Activated CD4-positive, alpha-beta memory T cell treated with anti-CD3 and anti-CD28 coated beads, Interleukin-2, amount 10 ng/mL, durations not matched to agents 7 days and 5 days (primary cell): ENCODE measurements at places on chromosomes 12 and 14. TPM values are rescaled to one million over a fixed set of nuclear protein-coding genes. Genes with fewer than 3 reads are reported as not detected.

DNA sequence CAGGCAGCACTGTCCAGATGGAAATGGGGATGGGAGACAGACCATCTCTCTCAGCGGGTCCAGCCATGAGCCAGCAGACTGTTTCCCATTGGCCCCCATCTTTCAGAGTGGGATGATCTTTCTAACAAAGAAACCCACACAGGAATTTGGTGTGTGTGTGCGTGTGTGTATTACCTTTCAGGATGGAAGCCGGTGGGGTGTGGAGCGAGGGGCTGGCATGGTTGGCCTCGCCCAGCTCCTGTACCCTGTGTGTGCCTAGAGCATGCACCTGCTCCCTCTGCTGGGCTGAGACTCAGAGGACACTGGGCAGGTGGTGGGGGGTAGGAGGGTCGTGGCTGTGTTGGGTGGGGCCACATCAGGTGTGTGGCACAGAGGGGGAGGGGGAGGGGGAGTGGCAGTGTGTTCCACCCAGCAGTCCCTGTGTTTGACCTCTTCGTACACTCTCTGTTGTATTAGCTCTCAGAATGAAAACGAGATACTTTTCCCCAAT lies 33.0 kb upstream of the TSPAN9 start:
- H3K36me3 ChIP-seq = no peaks in the 10 kb centered on the region
- H3K4me3 ChIP-seq = no peak overlapping the region

DNA sequence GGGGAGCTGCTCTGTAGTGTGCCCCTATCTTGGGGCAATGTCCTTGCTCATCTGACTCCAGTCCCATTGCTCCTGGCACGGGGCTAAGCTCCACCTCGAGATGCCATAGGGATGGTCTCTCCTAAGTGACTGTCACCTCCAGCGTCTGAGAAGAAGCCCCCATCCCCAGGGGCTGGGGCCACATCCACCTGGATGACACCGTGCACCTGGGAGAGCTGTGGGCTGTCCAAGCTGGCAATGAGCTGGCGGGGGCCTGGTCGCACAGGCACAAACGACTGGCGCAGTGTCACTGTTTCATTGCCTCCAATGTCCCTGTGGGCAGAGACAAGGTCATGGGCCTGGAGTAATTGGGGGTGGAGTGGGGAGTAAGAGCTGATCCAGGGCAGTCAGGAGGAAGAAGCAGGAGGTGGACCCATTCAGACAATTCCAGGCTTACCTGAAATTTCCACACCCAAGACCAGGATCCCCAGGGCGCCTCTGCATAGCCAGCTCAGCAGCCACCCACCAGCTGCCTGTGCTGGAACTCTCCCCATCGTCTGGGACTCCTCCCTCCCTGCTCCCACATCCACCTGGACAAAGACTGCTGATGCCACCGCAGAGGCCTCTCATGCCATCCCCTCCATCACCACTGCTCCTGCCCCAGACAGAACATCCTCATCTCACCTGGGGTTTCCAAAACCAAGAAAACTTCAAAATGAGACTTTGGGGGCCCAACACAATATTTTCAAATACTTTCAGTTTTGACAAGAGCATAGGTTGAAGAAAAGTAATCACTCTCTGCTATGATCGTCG lies 7.0 kb upstream of the TINF2 start:
- H3K36me3 ChIP-seq = peaks cover 11% of the 10 kb centered on the region
- H3K27me3 ChIP-seq = no peaks in the 10 kb centered on the region
- peak overlapping the region; percentile 81 for H3K27ac ChIP-seq

DNA sequence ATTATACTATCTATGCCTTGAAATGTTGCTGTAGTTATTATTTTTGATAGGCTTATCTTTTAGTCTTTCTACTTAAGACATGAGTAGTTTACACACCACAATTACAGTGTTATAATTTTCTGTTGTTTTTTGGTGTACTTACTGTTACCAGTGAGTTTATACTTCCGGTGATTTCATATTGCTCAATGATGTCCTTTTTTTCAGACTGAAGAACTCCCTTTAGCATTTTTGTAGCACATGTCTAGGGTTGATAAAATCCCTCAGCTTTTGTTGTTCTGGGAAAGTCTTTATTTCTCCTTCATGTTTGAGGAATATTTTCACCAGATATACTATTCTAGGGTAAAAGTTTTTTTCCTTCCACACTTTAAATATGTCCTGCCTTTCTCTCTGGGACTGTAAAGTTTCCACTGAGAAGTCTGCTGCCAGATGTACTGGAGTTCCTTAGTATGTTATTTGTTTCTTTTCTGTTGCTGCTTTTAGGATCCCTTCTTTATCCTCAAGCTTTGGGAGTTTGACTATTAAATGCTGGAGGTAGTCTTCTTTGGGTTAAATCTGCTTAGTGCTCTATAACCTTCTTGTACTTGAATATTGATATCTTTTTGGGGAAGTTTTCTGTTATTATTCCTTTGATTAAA lies 41.5 kb upstream of the FERMT2 start:
- H3K27me3 ChIP-seq = peaks cover 11% of the 10 kb centered on the region
- no peaks in the 10 kb centered on the region for H3K36me3 ChIP-seq
- no peak overlapping the region for H3K4me3 ChIP-seq
- no peak overlapping the region for H3K27ac ChIP-seq

- H3K27ac ChIP-seq = no peak overlapping the region
- H3K36me3 ChIP-seq = peaks cover 8% of the 10 kb centered on the region
- H3K4me1 ChIP-seq = peaks cover 31% of the 10 kb centered on the region
- H3K27me3 ChIP-seq = peaks cover 2% of the 10 kb centered on the region
These were observed 77.8 kb upstream of the MAX start for GRCh38 chr14:65179918-65180724.

GRCh38 chr12:132181570-132182200 lies 37.4 kb downstream of the NOC4L start:
- DNase-seq = no peak
- H3K27me3 ChIP-seq = peaks cover 16% of the 10 kb centered on the region
- peaks cover 5% of the 10 kb centered on the region for H3K36me3 ChIP-seq
- H3K4me1 ChIP-seq = peaks cover 29% of the 10 kb centered on the region
- H3K27ac ChIP-seq = no peak overlapping the region

DNA sequence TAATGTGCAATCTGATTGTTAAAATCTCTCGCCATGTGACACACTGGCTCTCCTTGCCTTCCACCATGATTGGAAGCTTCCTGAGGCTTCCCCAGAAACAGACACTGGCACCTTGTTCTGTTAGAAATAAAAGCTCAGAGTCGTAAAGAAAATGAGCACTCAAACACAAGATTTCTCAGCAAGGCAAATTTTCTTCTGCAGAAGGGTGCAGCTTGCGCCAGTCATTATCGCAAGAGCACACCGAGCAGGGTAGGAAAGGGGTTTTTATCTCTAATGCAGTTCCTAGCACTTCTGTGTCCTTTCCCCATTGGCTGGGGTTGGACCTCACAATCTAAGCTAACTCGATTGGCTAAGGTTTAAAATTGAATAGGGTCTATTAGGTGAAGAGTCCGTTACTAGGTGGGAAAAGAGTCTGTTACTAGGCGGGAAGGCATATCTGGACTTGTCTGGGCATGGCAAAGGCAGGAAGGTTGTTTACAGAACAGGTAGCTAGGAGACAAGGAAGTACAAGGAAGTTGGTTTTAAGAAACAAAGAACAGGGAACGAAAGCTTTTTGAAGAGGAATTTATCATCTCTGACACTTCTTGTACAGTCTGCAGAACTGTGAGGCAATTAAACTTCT lies 62.6 kb upstream of the BICD1 start:
- peaks cover 13% of the 10 kb centered on the region for H3K36me3 ChIP-seq
- no peak for DNase-seq
- H3K27me3 ChIP-seq = no peaks in the 10 kb centered on the region
- no peak overlapping the region for H3K27ac ChIP-seq
- H3K4me3 ChIP-seq = no peak overlapping the region
- no peaks in the 10 kb centered on the region for H3K4me1 ChIP-seq

GRCh38 chr12:122888232-122888752 lies 7.6 kb downstream of the VPS37B start:
- peak overlapping the region; percentile 74 for H3K4me3 ChIP-seq
- H3K27ac ChIP-seq = peak overlapping the region; percentile 93
- peak; percentile 51 for DNase-seq

- peaks cover 16% of the 10 kb centered on the region for H3K27me3 ChIP-seq
- no peak for DNase-seq
- H3K27ac ChIP-seq = no peak overlapping the region
- H3K4me3 ChIP-seq = no peak overlapping the region
- H3K4me1 ChIP-seq = no peaks in the 10 kb centered on the region
- no peaks in the 10 kb centered on the region for H3K36me3 ChIP-seq
These were observed 255.2 kb upstream of the SFSWAP start for GRCh38 chr12:131455581-131456110.

P2RX2 gene
- not detected for total RNA-seq

PPP1CC gene
- total RNA-seq = 230 TPM
